ENCODE measurements at places on chromosomes 5 and 9.

DNA sequence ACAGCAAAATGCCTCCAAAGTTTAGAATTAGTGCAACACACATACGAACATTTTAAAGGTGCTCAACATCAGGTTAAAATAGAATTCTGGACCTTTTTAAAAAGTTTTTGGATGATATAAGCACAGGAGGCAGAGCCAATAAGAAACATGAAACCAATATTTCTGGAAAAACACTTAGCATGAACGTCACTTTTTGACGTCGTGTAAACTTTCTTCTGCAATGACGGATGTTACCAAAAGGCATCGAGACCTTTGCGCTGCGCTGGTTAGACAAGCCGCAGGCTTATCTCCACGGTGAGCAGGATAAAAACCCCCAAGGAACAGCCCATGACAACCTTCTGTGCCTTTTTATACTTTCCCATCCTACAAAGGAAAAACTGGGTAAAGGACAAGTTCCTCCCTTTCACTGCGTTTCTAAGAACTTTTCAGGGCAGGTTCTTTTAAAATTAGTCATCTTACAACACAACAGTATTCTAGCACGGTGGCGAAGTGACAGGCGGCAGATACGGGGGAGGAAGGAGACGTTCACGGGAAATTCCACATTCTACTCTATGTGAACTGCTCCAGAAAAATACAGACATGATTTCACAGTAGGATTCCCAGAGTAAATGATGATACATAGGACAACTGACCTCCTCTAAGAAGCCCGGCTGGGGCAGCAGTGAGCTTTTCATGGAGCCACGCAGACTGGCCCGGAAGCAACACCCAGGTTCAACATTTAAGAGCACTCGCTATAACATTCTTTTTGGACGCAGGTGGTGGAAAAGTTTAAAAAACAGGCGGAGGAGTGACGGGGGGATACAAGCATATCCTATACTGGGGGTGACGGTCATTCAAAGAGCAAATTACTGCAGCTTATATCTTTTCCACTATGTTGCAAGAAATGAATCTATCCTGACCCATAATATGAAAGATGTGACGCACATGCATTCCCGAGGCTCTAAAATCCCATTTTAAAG lies 52.4 kb downstream of the USP20 start:
- DNase-seq: peak; percentile 75

GRCh38 chr9:91100878-91101450 lies 260.8 kb downstream of the AUH start:
- no peak for DNase-seq

- no peak for DNase-seq
Measured at GRCh38 chr5:164235300-164235891, 730.0 kb downstream of the MAT2B start.

DNA sequence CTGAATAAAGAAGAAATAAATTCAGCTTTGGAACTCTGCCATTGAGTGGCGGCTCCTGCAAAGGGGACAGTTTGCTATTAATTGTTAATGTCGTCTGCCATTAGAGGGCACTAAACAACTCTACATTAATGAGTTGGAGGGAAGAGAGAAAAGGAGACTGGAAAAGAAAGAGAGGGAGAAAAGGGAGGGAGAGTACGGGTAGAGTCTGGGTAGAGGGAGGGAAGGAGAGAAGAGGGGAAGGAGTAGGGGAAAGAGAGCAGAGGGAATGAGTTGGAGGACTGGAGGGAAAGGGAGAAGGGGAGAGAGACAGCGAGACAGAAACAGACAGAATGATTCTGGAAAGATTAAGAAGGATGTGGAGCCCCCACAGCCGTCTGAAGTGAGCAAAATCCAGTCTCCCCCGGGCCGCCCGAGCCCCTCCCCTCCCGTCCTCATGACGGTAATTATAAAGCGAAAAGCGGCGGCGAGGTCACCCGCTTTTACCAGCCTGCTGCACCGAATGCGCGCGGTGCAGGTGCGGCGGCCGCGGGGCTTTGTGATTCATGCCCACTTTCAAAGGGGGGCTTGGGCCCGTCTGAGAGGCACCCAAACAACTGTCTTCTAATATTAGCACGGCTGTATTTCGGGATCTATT lies 1.9 kb upstream of the FST start:
- no peak for DNase-seq

- no peak for DNase-seq
Measured at GRCh38 chr5:150377964-150378694, 20.6 kb downstream of the TCOF1 start.

DNA sequence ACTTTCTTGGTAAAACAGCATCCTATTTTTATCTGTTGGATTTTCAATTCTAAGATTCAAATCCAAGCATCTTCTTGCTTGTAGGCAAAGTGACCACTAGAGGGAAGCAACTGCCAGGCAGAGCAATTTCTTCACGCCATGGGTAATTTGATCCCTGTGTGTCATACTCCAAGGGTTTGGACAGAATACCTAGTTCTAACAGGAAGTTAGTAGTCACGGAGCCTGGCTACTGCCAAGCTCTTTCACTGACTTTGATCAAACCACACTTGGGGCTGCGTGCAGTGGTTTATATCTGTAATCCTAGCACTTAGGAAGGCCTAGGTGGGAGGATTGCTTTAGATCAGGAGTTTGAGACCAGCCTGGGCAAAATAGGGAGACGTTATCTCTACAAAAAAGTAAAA lies 473.6 kb upstream of the TNC start:
- DNase-seq: no peak

- peak; percentile 32 for DNase-seq
Measured at GRCh38 chr5:131357739-131358561, 94.1 kb downstream of the CDC42SE2 start.

GRCh38 chr9:105661011-105661410 lies 1.2 kb upstream of the TAL2 start:
- DNase-seq: no peak

- DNase-seq: no peak
Measured at GRCh38 chr9:126317513-126317912, 9.1 kb upstream of the MVB12B start.

DNA sequence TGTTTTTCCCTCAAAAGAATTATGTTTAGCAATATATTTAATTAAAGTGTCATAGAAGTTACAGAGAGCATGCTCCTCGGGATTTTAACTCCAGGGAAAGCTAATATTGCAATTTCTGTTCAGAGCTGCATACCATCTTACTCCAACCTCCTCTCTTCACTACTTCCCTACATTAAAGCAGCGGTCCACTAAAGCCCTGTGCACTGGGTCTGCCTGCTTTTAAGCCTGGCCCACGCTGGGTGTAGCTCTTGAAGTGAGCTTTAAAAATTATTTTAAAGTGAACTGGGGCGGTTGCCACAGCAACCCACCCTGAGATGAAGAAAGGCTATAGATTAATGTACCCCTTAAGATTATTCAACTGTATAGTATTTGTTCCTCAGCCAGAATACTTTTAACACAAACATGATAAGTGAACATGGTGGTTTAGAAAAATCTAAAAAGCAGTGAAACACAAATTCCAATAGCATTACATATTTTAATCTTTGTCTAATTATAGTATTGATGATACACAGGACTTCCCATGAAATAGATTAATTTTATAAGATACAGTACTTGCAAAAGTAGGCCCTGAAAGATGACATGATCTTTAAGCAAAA lies 3.9 kb upstream of the MEF2C start:
- DNase-seq: no peak

DNA sequence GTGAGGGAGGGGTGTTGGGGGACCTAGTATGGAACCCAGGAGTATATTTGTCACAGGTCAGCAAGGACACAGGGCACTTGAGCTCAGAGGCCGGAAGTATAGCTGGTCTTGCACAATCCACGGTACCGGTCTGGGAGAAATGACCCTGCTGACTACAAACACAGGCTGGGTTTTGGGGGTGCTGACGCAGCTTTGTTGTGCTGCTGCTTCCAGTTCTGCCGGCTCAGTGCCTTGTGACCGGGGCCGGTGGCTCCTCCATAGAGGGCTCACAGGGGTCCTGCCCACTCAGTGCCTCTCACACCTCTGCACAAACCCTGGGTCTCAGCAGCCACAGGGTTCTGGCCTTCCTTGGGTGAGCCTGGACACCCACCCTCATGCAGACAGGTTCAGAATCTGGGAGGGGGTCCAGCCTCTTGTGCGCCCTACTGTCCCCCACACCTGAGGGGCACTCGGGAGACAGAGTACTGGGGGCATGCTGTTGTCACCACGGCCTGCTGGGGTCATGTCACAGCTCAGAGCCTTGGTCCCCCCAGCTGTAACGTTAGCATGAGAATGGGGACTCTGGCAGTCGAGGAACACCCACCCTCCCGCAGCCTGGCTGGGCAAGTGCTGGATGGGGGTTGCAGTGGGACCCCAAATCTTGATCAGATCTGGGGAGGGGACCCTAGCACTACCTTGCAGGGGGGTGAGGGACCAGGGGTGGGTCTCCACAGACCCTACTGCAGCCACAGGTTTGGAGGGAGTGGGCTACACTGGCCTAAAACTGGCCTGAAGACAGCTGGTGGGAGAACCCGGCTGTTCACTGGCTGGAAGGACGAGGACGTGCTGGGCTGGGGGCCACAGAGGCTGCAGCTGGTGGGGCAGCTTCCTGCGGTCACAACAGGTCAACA lies 17.7 kb downstream of the NINJ1 start:
- no peak for DNase-seq

DNA sequence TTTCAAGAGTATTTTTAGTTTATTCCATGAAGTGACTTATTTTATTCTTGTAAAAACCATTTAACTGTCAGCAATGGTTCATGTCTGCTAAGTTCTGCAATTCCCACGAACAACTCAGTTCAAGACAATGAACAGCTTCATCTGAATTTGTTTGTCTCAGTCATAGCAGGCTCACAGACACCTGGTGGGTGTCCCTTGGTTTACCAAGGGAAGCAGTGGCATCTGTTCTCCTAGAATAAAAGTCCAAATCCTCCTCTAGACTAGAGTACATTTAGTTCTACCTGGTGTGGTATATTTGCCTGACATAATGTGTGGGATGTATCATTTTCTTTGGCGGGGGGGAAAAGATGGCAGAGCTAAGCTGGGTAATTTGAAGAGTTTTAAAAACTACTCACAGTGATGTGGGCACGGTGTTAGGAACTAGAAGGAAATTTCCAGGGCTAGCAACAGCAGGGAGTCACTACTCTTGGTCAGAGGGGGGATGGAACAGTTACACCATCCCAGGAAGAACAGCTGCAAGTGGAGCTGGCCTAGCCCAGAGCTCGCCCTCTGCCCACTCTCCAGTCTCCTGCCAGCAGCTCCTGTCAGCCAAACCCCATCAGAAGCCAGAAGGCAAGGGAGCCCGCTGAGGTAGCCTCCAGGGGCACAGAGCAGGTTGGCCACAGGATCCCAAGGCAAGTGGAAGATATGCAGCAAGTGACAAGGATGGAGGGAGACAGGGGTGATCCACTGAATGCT lies 100.3 kb downstream of the PJA2 start:
- DNase-seq: no peak

GRCh38 chr9:104784098-104784497 lies 20.2 kb downstream of the NIPSNAP3B start:
- no peak for DNase-seq

DNA sequence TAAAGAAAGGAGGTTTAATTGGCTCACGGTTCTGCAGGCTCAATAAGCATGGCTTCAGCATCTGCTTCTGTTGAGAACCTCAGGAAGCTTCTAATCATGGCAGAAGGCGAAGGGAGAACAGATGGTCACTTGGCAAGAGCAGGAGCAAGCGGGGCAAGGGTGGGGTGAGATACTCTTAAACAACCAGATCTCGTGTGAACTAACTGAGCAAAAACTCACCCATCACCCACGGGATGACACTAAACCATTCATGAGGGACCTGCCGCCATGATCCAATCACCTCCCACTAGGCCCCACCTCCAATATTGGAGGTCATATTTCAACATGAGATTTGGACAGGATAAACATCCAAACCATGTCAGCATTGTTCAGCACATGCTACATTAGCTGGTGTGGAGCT lies 89.1 kb upstream of the HAND1 start:
- no peak for DNase-seq
